ENCODE measurements at places on chromosomes 5 and 9.

- peak; percentile 62 for DNase-seq
These were observed 53.7 kb downstream of the ZNF462 start for GRCh38 chr9:106916466-106917235.

- no peak for DNase-seq
These were observed 59.2 kb downstream of the TTLL11 start for GRCh38 chr9:122033775-122034373.

- DNase-seq, result no peak
These were observed 6.5 kb downstream of the NTNG2 start for GRCh38 chr9:132168347-132168746.

DNA sequence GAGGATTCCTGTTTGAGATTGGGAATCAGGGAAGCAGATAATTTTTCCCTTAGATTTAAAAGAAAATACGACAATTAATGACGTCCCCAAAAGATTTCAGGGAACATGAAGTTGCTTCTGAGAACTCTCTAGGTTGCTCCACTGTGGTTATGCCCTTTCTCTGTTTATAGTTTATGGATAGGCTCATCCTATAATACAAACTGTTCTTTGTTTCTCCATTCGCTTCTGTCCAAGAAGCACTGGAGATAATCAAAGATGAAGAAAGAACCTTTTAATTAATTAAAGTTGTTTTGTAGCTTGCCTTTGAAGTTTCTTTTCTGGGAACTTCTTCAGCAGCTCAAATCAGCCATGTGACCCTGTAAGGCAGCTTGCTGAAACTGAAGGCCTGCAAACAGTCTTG is 87.5 kb downstream of the CHSY3 start:
- no peak for DNase-seq

- DNase-seq, result peak; percentile 75
These were observed 80.4 kb upstream of the ADAMTSL1 start for GRCh38 chr9:18393340-18394130.

GRCh38 chr9:133782157-133783130 is 44.3 kb upstream of the SARDH start:
- no peak for DNase-seq

- DNase-seq, result peak; percentile 83
These were observed 54.1 kb upstream of the ABL1 start for GRCh38 chr9:130780865-130781504.

GRCh38 chr5:110386782-110387181 is 339.7 kb downstream of the TMEM232 start:
- peak; percentile 23 for DNase-seq

GRCh38 chr9:95079461-95079860 is 238.0 kb downstream of the FANCC start:
- no peak for DNase-seq

GRCh38 chr5:137086342-137086741 is 412.8 kb downstream of the SPOCK1 start:
- no peak for DNase-seq

GRCh38 chr5:66991746-66992145 is 204.9 kb downstream of the CD180 start:
- no peak for DNase-seq

GRCh38 chr9:124492818-124493217 is 14.4 kb downstream of the NR5A1 start:
- no peak for DNase-seq

DNA sequence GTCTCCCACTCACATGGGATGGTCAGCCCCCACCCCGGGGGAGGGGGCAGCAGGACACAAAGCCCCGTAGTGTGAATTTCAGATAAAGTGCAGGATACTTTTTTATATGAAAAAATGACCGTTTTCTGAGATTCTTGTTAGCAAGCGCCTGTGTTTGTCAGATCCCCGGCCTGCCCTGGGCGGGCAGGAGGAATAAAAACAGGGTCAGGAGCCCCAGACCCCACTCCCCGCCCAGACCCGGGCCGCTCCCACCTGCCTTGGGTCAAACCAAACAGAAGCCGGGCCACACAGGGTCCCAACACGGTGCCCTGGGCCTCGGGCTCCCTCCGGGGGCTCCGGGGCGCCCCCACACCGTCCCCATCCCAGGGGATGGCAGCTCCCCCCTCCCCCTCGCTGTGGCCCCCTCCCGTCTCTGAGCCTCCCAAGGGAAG is 13.5 kb upstream of the NRARP start:
- DNase-seq, result no peak

GRCh38 chr5:6822556-6823343 is 109.5 kb downstream of the TENT4A start:
- DNase-seq, result no peak

DNA sequence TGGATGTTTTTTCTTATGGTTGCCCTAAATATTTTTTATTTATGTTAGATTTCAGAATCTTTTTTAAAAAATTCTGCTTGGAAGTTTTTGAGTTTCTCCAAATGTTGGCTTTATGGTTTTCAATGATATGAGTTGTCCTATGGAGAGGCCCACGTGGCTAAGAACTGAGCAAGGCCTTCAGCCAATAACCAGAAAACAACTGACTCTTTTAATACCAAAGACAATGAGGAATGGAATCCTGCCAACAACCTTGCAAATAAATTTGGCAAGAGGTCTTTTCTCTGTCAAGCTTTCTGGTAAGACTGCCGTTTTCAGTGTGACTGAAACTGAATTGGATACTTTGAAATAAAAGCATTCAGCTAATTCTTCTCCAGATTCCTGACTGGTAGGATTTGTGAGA is 1740.1 kb upstream of the WWC1 start:
- DNase-seq, result no peak

DNA sequence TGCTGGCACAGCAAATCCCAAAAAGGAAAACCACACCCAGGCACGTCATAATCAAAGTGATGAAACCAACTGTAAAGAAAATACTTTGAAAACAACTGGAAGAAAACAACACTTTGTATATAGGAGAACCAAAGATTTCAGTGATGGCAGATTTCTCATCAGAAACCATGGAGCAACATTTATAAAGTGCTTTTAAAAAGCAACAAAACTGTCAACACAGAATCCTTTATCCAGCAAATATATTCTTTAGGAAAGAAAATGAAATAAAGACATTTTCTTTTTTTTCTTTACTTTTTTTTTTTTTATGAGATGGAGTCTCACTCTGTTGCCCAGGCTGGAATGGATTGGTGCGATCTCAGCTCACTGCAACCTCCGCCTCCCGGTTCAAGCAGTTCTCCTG is 5.3 kb upstream of the FAM151B start:
- no peak for DNase-seq

DNA sequence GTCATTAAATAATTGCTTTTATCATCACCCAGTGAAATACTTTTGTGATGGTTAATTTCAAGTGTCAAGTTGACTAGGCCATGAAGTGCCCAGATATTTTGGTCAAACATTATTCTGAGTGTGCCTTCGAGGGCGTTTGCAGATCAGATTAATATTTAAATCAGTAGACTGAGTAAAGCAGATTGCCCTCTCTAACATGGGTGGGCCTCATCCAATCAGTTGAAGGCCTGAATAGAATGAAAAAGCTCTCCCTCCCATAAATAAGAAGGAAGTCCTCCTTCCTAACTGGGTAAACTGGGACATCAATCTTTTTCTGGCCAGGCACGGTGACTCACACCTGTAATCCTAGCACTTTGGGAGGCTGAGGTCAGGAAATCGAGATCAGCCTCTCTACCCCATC is 12.4 kb upstream of the FGF10 start:
- DNase-seq, result no peak

DNA sequence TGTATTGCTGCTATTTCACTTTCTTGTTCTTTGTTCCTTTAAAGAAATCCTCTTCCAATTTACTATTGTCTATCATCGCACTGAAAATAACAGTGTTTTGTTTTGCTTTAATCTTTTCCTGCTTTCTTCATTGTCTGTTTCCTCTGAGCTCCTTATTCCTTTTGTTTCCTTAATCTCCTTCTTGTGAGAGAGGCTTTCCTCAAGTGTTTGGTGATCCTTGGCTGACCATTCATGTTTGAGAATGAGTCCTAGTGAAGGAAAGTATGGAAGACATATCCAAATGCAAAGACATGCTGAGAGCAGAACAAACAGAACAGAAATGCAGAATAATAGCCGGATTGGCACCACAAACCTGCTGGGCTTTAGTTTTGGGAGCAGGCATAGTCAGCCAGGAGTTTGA is 42.0 kb upstream of the ENTREP1 start:
- DNase-seq, result no peak

DNA sequence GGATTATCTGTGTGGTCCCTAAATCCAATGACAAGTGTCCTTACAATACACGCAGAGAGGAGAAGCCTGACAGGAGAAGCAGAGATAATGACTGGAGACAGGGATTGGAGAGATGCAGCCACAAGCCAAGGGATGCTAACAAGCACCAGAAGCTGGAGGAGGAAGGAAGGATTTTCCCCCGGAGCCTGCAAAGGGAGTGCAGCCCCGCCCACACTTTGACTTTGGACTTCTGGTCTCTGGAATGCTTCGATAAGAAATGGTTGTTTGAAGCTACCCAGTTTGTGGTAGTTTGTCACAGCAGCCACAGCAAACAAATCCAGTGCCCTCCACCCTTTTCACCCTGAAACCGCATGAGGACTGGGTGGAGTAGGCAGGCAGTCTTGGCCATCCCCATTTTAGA is 77.2 kb upstream of the BOD1 start:
- no peak for DNase-seq

- no peak for DNase-seq
These were observed 193.9 kb downstream of the MEF2C start for GRCh38 chr5:88688984-88689667.

- DNase-seq, result no peak
These were observed 13.4 kb upstream of the SMIM32 start for GRCh38 chr5:136206361-136206760.

- DNase-seq, result no peak
These were observed 150.3 kb upstream of the GRIA1 start for GRCh38 chr5:153340139-153340538.

DNA sequence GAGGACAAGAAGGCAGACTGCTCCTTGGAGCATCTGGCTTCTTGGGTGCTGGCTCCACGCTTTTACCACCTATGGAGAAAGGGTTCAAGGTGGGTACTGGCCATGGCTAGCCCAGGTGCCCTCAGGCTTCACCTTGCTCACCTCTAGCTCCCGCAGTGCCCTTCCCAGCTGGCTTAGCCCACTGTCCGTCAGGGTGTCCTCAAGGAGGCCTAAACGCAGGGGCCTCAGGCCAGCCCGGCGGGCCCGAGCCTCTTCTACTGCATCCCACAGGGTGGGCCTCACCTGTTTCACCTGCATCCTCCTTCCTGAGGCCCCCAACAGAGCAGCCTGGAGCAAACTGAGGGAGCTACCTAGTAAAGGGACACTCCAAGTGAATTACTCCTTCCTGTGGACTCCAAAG is 9.1 kb downstream of the SLC35A4 start:
- no peak for DNase-seq

DNA sequence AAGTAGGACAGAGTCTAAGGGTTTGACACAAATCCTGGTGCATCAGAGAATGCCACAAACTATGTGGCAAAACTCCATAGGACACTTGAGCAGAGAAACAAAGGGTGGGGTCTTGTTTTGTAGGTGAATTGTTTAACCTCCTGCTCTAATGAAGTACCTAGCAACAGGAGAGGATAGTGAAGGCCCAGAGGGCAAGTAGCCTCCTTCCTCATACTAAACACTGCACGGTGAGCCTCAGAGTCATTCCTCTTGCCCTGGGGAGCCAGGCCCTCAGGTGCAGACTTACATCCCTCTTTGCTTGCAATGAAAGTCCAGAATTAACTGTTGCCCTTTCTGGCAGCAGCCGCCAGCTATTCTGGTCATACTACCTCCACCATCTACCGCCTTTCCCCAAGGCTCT is 166.1 kb downstream of the DROSHA start:
- DNase-seq, result no peak

DNA sequence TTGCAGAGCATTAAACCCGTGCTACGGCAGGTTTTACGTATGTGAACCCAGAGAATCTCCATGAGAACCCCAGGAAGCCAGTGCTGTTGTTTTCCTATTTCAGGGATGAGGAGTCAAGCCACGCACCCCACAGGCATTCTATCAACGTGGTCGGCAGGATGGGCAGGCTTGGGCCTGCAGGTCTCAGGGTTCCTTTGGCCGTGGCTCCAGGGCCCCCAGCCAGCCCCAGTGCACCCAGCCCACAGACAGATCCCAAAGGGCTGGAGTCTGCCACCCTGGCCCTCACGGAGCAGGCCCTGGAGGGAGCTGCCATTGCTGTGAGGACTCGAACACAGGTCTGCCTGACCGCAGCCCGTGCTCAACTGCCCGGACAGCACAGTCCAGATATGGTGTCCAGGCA is 77.1 kb upstream of the STXBP1 start:
- DNase-seq, result no peak

- no peak for DNase-seq
These were observed 8.7 kb downstream of the HNRNPAB start for GRCh38 chr5:178213003-178213461.

- DNase-seq, result no peak
These were observed 4.5 kb downstream of the MAPK9 start for GRCh38 chr5:180287404-180287803.

DNA sequence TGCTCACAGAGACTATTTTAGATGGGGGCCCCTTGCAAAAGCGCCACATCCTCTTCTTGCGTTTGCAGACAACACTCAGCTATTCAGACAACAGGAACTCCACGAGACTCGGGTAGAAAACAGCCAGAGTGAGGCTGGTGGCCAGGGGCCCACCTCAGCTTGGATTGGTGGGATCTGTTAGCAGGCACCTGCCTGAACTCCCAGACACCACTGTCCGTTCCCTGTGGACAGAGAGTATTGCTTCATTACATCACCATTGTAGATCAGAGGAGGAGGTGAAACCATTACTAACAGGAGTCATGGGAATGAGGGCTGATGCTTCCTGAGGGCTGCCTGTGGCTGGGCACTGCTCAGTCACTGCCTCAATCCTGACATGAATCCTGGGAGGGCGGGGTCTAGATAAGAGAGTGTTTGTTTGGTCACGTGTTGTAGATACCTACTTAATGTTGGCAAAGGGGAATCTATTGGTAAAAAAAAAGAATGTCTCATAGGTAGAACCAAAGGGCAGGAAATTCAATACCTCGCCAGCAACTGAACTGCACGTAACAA is 4.4 kb upstream of the RAPGEF1 start:
- no peak for DNase-seq

- DNase-seq, result no peak
These were observed 363.3 kb downstream of the KDM4C start for GRCh38 chr9:7121055-7121454.

GRCh38 chr9:1285526-1285925 is 235.4 kb downstream of the DMRT2 start:
- DNase-seq, result no peak

DNA sequence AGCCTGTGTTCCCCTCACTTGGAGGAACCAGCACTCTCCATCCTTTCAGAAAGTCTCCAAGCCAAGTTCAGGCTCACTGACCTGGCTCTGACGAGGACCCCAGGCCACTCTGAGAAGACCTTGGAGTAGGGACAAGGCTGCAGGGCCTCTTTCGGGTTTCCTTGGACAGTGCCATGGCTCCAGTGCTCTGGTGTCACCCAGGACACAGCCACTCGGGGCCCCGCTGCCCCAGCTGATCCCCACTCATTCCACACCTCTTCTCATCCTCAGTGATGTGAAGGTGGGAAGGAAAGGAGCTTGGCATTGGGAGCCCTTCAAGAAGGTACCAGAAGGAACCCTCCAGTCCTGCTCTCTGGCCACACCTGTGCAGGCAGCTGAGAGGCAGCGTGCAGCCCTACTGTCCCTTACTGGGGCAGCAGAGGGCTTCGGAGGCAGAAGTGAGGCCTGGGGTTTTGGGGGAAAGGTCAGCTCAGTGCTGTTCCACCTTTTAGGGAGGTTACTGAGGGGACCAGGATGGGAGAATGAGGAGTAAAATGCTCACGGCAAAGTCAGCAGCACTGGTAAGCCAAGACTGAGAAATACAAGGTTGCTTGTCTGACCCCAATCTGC is 4.7 kb upstream of the NUP214 start:
- no peak for DNase-seq

GRCh38 chr5:150105928-150106615 is 19.7 kb upstream of the CSF1R start:
- DNase-seq, result no peak

- no peak for DNase-seq
These were observed 419.0 kb downstream of the PLK2 start for GRCh38 chr5:58040846-58041245.

Data from BJ (cell line).